Activated T-cell treated with anti-CD3 and anti-CD28 coated beads, Interleukin-2, amount 50 U/mL, for 48 hours (primary cell): ENCODE measurements at places on chromosomes 1 and 21.

- peak; percentile 17 for DNase-seq
Measured at GRCh38 chr21:41112740-41113692, 54.9 kb upstream of the BACE2 start.

- DNase-seq = no peak
Measured at GRCh38 chr1:212077028-212077427, 41.5 kb downstream of the DTL start.

GRCh38 chr1:70847013-70847412 is 200.6 kb downstream of the PTGER3 start:
- DNase-seq = no peak

- DNase-seq = no peak
Measured at GRCh38 chr1:46601257-46602007, 2.6 kb downstream of the MKNK1 start.

- DNase-seq = no peak
Measured at GRCh38 chr1:171257607-171258076, 9.3 kb downstream of the FMO1 start.

- DNase-seq = no peak
Measured at GRCh38 chr1:230913496-230913895, 45.2 kb upstream of the C1orf198 start.

DNA sequence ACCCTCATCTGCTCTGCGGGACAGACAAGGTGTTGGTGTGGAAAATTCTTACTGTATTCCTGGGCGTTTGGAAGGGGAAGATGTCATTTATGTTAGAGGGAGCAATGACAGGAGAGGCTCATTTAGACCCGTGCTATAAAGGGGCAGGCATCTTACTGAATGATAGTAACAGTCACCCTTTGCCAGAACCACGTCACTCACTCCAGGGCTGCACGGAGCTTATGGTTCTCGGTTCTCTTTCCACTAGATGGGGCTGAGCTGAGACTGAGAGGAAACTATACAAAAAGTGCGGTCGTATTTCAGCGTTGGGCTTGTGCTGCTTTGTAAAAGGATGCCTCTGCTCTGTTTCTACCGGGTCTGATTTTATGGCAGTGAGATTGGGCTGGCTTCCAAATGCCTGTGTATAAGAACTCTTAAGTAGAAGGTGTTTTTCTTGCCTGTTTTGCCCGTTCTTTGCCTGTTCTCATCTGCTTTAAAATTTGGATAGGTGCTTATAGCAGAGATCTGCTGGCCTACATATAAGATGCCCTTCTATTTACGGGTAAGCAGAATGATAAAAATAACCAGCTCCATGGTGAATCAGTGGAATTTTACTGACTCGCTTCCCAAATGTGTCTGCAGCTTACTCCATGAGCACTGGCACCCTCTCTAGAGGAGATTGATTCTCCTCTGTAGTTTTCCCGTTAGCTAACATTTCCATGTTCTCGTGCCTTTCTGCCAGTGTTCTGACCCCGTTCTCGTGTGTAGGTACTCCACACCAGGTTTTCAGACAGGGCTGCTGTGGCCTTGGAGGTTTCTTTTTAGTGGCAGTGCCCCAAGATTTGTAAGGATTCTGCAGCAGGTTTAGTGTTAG is 55.9 kb downstream of the MRPS6 start:
- DNase-seq = peak; percentile 75

DNA sequence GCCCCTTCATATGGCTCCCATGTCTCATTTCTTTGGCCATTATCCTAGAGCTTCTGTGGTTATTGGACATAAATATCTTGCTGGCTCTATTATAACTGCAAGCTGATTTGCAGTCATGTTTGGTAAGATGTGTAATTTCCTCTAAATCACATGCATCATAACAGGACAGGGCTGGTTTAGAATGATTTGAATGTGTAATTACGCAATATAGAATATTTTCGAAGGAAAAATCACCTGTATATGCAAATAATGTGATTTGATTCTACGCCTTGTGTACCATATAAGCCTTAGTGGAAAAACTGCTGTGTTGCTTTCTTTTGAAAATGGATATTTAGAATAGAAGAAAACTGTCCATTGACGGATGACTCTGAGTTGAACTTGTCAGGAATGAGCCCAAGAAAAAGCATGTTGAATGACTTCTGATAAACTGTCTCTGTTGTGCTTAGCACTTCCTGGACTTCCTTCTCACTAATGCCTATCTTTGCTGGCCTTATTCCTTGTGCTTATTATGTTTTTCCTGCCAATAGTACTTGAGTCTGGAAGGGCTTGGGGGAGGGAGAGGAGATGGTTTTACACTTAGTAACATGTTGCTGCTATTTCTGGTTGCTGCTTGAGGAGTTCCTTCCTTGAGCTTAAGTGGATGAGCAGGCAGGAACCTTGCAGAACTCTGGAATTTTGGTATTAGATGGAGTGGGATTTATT is 6.5 kb downstream of the CACHD1 start:
- no peak for DNase-seq

- DNase-seq = no peak
Measured at GRCh38 chr1:89708751-89709375, 75.9 kb downstream of the LRRC8C start.

- DNase-seq = peak; percentile 83
Measured at GRCh38 chr1:201447903-201448871, 20.8 kb downstream of the PHLDA3 start.

- peak; percentile 60 for DNase-seq
Measured at GRCh38 chr1:167713330-167714081, 8.3 kb upstream of the MPZL1 start.
